ENCODE measurements at places on chromosomes 1 and 21. TPM values are rescaled to one million over a fixed set of nuclear protein-coding genes. Genes with fewer than 3 reads are reported as not detected.

The TRABD2B gene
- not detected for total RNA-seq

The PLXNA2 gene
- 229 TPM for total RNA-seq

The UMODL1 gene
- not detected for total RNA-seq

The ZNF593OS gene
- total RNA-seq = not detected

The BCAR3 gene
- 31.2 TPM for total RNA-seq

The F11R gene
- total RNA-seq = 86.3 TPM

The AQP10 gene
- total RNA-seq = not detected

The IGSF9 gene
- 0.16 TPM for total RNA-seq

The CCDC27 gene
- not detected for total RNA-seq

The CYP4B1 gene
- total RNA-seq = not detected

The APCS gene
- total RNA-seq = not detected

The SPRR2E gene
- total RNA-seq = not detected

The SRSF11 gene
- 168 TPM for total RNA-seq

The SLC9C2 gene
- total RNA-seq = not detected

The LCE2A gene
- total RNA-seq = not detected

The DVL1 gene
- 36.5 TPM for total RNA-seq

The RASSF5 gene
- 0.60 TPM for total RNA-seq

The SLC25A33 gene
- total RNA-seq = 6.4 TPM

The LCE1D gene
- not detected for total RNA-seq

The ARHGAP30 gene
- not detected for total RNA-seq

The BTBD19 gene
- total RNA-seq = 69.9 TPM

The LEPR gene
- 18.7 TPM for total RNA-seq

The WNT9A gene
- total RNA-seq = 4.1 TPM

The NRIP1 gene
- 24.0 TPM for total RNA-seq

The PTGFRN gene
- total RNA-seq = 71.6 TPM

The NPPB gene
- not detected for total RNA-seq

The TENT5C gene
- total RNA-seq = 0.12 TPM

Measured in endothelial cell of umbilical vein (primary cell).